ENCODE measurements at places on chromosomes 1 and 21. TPM values are rescaled to one million over a fixed set of nuclear protein-coding genes. Genes with fewer than 3 reads are reported as not detected.

GRCh38 chr21:29231756-29232529, 66.8 kb upstream of the BACH1 start:
- no peaks in the 10 kb centered on the region for H3K36me3 ChIP-seq
- H3K27me3 ChIP-seq, result no peaks in the 10 kb centered on the region
- H3K4me1 ChIP-seq, result no peaks in the 10 kb centered on the region
- H3K4me3 ChIP-seq, result no peak overlapping the region
- H3K27ac ChIP-seq, result no peak overlapping the region

Gene TEX38
- not detected for total RNA-seq

- H3K4me3 ChIP-seq, result no peak overlapping the region
- no peak for DNase-seq
- peak overlapping the region; percentile 14 for H3K27ac ChIP-seq
- no peaks in the 10 kb centered on the region for H3K36me3 ChIP-seq
Observed at GRCh38 chr1:225533238-225533637, 105.4 kb upstream of the LBR start.

- peaks cover 55% of the 10 kb centered on the region for H3K36me3 ChIP-seq
- no peaks in the 10 kb centered on the region for H3K4me1 ChIP-seq
- no peaks in the 10 kb centered on the region for H3K27me3 ChIP-seq
- DNase-seq, result no peak
- H3K27ac ChIP-seq, result no peak overlapping the region
Observed at GRCh38 chr1:169853341-169853740, 40.4 kb downstream of the SCYL3 start.

DNA sequence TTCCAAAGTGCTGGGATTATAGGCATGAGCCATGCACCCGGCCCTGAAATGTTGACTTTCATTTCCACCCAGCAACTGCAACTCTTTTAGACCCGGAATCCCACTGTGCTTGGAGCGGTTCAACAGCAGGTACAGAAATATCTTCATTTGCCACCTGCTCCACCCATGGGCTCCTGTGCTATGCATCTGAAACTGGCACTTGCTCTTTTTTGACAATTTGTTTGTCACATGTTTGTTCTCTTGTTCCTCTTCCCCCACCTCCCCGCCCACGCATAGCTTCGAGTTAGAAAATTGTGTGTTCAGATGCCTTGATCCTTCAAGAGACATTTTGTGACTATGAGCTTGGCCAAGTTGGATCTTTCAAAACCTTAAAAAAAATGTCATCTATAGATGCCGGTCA, 2.4 kb upstream of the IFNLR1 start:
- H3K36me3 ChIP-seq, result no peaks in the 10 kb centered on the region
- H3K27me3 ChIP-seq, result peaks cover 27% of the 10 kb centered on the region

Gene ATAD3C
- 1.00 TPM for total RNA-seq
